ENCODE measurements at places on chromosomes 11 and 22.

DNA sequence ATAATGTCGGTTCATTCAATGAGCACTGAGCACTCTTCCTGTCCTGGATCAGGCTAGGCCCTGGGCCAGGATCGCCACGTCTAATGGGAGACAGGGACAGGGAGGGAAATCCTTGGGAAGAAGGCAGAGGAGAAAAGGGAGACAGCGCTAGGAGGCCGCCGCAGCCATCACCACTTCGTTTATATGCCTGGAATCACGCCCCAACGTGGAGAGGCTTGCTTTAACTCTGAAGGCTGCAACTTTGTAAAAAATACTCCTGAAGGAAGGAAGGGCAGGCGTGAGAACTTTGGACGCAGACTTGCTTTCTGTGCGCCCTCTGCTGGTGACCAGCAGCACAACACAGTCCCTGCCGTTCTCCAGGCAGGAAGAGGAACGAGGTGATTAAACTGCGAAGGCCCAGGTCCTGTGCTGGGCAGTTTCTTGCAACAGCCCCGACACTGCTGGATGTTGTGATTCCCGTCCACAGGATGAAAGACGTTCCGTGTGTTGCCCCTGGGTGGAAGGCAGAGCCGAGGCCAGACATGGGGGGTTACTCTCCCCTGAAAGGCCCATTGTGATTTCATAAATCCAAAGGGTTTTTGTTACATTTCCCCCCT lies 22.1 kb downstream of the RIBC2 start:
- DNase-seq: no peak

DNA sequence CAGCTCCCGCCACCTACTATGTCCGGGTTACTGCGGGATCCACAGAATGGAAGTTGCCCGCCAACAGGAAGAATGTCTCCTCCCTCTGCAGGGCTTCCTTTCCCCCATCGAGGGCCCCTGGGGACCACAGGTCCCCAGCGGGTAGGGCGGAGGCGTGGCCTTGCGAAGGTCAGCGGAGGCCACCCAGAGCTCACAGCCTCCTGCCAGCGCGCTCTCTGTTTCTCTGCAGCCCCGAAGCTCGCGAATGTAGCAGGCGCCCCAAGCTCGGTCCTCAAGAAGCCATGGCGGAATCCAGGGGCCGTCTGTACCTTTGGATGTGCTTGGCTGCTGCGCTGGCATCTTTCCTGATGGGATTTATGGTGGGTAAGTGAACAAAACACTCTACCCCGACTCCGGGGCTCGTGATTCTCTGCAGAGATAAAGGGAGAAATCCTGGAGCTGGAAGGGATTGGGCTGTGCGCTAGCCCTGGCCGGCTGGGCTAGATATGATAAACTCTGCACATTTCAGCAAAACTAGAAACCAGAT lies at the start of gene NAALAD2:
Gene NAALAD2, plus strand, starts transcription at position 186 of the 526 bp plus-strand sequence. Its CDS starts 96 bp downstream, at position 282.
- no peak for DNase-seq

DNA sequence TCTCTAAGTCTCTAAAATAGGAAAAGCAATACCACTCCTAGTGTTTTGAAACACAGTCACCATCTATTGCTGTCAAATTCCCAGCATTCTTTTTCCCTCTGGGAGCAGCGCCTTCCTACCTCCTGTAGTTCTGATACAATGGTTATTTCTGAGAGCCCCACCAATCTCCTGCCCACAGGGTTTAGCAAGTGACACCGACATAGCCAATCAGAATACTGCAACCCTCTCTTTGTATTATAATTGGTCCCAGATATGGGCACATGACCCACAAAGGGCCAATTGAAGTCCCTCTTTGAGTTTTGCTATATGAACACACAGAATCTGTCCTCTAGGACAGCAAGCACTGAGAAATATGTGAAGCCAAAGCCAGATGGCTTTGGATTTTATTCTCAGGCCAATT lies 16.9 kb upstream of the ARHGAP42 start:
- DNase-seq: no peak

- no peak for DNase-seq
Observed at GRCh38 chr11:47899801-47900200, 51.7 kb upstream of the NUP160 start.

- DNase-seq: no peak
Observed at GRCh38 chr11:112886434-112887370, 74.5 kb upstream of the NCAM1 start.

- no peak for DNase-seq
Observed at GRCh38 chr22:49372530-49373288, 455.0 kb downstream of the BRD1 start.

DNA sequence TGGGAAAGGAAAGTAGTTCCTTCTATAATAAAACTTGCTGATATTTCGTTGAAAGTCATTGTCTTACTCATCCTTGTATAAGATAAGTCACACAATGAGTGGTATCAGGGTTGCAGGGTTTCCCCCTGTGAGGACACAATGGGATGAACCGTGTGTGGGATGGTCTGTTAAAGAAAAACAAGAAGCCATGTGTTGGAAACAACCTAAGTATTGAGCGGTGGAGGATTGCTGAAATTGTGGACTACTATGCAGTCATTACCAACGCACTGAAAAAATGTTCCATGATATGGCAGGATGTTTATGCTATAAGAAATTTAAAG lies 28.6 kb downstream of the PTPRJ start:
- no peak for DNase-seq

DNA sequence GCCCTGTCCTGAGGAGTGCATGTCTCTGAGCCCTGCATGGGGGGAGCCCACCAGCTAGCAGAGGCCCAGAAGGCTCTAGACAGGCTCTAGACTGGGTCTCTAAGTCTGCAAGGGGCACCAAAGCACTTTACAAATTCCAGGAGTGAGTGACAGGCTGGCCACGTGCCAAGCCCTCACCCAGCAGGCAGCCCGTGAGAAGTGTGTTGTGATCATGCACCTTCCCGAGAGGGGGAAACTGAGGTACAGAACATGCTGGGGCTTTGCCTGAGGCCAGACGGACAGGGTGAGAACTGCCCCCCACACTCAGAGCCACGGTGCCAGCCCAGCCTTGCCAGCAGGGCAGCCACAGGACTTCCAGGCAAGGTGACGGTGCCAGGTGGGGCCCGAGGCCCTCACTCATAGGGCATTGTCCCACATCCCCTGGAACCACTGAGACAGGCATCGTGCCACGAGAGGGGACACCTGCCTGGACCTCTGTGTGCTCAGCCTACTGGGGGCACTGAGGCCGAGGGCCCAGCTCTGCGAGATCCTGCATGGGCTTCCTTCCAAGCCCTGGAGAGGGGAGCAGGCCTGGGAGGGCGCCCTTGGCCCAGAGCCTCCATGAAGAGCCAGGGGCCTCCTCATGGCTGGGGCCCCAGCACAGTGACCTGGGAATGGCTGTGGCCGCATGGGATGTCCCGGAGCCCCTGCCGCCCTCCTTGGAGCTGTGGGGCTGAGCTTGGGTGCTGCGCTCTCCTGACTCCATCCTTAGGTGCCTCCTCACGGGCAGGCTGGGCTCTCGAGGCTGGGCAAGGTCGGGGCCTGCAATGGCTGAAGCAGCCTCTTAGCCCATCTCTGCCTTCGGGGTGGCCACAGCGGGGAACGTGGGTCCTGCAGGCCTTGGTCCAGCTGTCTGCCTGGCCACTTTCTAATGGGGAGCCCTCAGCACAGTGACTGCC lies 121.5 kb downstream of the KCNQ1OT1 start:
- DNase-seq: no peak

DNA sequence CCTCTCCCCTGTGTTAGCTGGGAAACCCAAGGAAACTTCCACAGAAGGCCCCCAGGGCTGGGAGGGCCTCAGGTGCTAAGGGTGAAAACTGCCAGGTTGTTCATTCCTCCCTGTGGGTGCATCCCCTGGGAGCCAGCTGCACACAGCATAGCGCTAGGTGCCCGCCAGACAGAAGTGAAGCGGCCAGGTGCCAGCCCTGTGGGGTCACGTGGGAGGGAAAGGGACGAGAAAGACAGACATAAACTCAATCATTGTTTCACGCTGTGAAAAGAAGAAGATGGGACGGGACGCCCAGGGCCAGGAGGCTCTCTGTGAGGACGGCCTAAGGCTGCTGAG lies 31.6 kb upstream of the HMOX1 start:
- no peak for DNase-seq

- DNase-seq: no peak
Observed at GRCh38 chr11:57251037-57251436, 14.0 kb upstream of the APLNR start.

DNA sequence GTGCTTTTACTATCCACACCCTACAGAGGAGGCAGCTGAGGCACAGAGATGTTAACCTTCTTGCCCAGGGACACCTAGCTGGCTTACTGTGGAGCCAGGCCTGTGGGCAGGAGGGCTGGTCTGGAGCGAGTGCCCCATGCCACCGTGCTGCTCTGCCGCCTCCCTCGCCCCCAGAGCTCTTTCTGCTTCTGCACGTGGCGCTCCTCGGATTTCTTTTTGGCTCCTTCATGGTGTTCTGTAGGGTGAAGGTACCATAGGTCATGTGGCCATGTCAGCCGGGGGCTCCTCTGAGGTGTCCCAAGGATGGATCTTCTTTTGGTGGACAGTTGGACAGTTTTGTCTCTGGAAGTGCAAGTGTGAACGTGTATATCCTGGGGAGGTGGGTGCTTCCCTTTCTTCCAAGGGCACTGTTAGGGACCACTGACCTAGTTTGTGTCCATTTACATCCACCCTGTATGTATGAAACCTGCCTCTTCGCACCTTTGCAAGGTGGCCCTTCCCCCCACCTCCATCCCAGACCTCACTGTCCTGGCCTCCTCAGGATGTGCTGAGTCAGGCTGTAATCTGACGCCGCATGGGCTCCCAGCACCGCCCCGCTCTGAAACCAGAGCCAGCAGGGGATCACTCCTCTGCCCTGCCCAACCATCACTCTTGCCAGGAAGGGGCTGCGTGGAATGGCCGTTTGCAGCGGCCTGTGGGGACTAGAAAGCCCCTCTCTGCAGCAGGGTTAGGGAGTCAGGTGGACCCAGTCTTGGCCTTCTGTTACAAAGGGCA lies 31.7 kb downstream of the POLR3H start:
- no peak for DNase-seq

GRCh38 chr11:35980686-35981390 lies 37.0 kb downstream of the LDLRAD3 start:
- no peak for DNase-seq

GRCh38 chr11:65588199-65589054 lies 7.2 kb downstream of the KCNK7 start:
- DNase-seq: no peak

GRCh38 chr11:79538775-79539174 lies 97.9 kb upstream of the TENM4 start:
- no peak for DNase-seq

DNA sequence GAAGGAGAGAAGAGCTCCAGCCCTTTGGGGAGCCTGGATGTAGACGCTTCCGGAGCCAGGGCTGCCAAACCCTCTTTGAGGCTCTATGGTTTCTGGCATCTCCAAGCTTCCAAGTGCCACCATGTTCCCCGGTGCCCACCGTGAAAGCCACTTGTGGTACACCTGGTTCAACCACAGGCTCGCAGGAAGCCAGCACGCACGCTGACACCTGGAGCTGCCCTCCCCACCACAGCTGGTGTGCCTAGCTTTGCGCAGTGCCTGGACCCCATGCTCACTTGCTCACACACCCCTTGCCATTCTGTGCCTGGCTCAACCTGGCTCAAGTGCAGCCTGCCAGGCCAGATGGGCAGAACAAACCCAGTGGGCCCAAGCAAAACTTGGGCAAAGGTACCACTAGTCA lies 831.4 kb downstream of the DLG2 start:
- DNase-seq: no peak

GRCh38 chr11:11247576-11247975 lies 105.5 kb downstream of the CSNK2A3 start:
- no peak for DNase-seq
